ENCODE measurements at places on chromosomes 2 and 18. TPM values are rescaled to one million over a fixed set of nuclear protein-coding genes. Genes with fewer than 3 reads are reported as not detected.

DNA sequence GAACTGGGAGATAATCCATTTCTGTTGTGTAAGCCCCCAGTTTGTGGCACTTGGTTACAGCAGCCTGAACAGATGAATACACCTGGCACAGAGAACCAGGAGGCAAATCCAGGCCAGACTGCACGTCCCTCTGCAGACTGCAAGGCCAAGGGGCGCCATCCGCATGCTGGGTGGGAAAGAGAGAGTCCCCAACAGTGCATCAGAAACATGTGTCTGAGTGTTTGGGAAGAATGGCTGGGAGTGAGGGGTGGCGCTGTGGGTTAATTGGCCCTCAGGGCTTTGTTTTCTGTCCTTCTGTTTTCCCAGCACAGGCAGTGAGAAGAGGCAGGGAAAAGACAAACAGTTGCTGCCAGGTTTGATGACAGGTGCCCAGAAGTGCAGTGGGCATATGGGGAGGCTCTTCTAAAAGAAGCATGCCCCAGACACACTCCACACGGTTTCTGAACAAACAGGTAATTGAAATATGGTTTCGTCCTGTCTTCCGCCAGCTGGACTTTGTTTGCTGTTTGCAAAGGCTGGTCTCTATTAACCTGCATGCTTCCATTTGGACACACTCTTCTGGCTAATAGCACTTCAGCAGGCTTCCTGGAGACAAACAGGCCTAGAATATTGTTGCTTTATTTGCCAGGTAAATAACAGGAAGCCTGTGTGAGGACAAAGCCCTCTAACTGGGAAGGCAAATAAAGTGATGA lies 43.4 kb upstream of the SEC11C start:
- H3K4me1 ChIP-seq, result no peaks in the 10 kb centered on the region
- H3K27ac ChIP-seq, result no peak overlapping the region
- no peaks in the 10 kb centered on the region for H3K27me3 ChIP-seq
- no peak for DNase-seq
- no peaks in the 10 kb centered on the region for H3K36me3 ChIP-seq
- H3K4me3 ChIP-seq, result no peak overlapping the region

GRCh38 chr18:75405351-75405750 lies 22.2 kb downstream of the SMIM21 start:
- H3K36me3 ChIP-seq, result no peaks in the 10 kb centered on the region
- H3K4me1 ChIP-seq, result no peaks in the 10 kb centered on the region
- DNase-seq, result no peak

DNA sequence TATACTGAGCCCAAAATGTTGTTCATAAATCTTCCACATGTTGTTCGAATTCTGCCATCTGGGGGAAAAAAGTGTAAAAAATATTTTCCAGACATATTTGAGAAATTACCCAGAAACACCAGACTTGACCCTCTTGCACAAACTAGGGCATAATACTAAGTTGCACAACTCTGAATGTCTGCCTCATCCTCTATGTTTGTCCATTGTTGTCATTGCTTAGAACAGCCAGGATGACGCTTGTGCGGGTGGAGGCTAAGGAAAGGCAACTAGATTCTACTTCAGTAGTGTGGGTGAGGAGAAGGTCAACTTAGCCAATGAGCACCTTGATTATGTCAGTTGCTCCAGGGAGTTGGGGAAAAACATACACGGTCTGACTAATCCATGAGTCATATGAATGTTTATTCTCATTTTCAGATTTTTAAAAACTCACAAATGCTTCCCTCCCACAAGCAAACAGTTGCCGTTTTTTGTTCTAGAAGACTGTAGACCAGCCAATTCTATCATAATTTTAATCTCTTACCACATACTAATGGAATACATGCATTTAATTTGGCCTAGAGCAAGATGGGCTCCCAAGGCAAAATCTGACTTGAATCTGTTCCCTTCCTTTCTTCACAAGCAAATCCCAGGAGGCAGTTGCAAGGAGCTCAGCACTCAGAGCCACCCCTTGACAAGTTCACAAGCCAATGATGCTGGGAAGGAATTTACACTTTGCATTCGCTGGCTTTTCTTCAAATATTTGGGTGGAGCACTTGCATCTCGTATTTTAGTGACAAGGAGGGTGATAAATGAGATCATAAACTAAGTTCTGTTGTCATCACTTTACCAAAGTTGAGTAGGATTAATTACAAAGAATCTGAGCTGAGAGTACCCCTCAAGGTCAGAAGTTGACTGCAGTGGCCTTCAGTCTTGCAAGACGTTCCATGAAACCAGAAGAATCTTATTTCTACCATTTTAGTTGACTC lies 163.2 kb upstream of the TWIST2 start:
- peaks cover 2% of the 10 kb centered on the region for H3K4me1 ChIP-seq
- no peaks in the 10 kb centered on the region for H3K36me3 ChIP-seq
- H3K27me3 ChIP-seq, result no peaks in the 10 kb centered on the region
- no peak overlapping the region for H3K4me3 ChIP-seq

Gene BMP10
- total RNA-seq, result not detected

Gene PPP1R1C
- 1.6 TPM for total RNA-seq

Gene RGPD8
- total RNA-seq, result 51.7 TPM

Gene SATB2
- 14.5 TPM for total RNA-seq

Gene RNF125
- total RNA-seq, result 6.7 TPM

Gene MAPRE3
- 15.9 TPM for total RNA-seq

Measured in aorta (tissue), 5 donors.